ENCODE measurements at places on chromosomes 13 and 19. TPM values are rescaled to one million over a fixed set of nuclear protein-coding genes. Genes with fewer than 3 reads are reported as not detected.

RASIP1 gene
- not detected for total RNA-seq

KLK12 gene
- total RNA-seq: not detected

KLK7 gene
- total RNA-seq: not detected

TMEM238 gene
- 19.8 TPM for total RNA-seq

HCST gene
- total RNA-seq: 190 TPM

DOCK9 gene
- total RNA-seq: 107 TPM

DNA sequence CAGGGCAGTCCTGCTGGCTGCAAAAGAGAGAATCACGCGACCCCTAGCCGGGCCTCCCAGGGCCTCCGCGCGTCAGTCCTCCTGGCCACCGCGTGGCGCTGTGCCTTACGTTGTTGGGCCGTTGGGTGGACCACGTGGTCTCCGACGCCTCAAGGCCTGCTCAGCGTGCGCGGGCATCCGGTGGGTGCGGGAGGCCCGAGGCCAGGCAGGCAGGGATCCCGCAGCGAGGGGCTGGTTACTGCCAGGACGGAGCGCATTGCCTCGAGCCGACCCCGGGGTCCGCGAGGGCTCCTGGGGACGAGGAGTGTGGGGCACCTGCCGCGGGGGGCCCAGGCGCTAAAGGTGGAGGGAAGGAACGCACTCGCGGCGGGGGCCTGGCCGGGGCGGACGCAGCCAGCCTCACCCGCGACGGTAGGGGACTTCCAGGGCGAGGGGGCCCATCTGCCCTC is at the start of gene TDRD12:
Gene TDRD12 (plus strand): TSS at position 157 of the 449 bp plus-strand sequence. CDS start 306 bp downstream, outside the sequence.
- H3K36me3 ChIP-seq: peaks cover 8% of the 10 kb centered on the region
- DNase-seq: no peak
- H3K4me1 ChIP-seq: no peaks in the 10 kb centered on the region
- no peak within 1 kb of the TSS for H3K27ac ChIP-seq

DNA sequence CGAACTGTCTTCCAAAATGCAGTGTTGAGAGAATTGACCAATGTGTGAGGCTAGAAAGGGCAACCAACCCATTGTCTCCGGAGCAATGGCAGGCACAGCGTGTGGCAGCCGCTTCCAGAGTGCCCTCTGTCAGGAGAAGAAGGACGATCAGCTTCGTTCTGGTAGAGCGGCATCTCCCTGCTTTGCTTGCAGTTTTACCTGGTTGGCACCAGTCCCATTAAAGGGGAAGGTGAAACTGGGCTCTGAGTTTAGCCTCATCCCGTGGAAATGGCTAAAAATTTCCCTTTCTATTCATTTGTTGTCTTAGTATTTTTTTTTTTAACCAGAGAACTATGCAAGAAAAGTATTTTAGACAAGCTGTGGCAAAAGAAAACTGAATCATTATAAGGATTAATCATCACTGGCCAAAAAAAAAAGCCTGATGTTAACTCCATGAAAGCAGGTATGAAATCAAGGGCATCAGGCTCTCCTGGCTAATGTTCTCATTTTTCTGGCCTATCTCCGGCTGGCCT is 81.5 kb upstream of the SLC7A1 start:
- H3K36me3 ChIP-seq: no peaks in the 10 kb centered on the region
- peaks cover 5% of the 10 kb centered on the region for H3K27me3 ChIP-seq
- H3K27ac ChIP-seq: no peak overlapping the region

- no peaks in the 10 kb centered on the region for H3K27me3 ChIP-seq
- peak overlapping the region; percentile 3 for H3K4me3 ChIP-seq
- no peak for DNase-seq
- H3K4me1 ChIP-seq: peaks cover 31% of the 10 kb centered on the region
These were observed 3.2 kb downstream of the EPN1 start for GRCh38 chr19:55678121-55678671.

GRCh38 chr19:50204811-50205675 is 1.6 kb downstream of the MYH14 start:
- peaks cover 38% of the 10 kb centered on the region for H3K27me3 ChIP-seq
- no peaks in the 10 kb centered on the region for H3K4me1 ChIP-seq
- no peak overlapping the region for H3K27ac ChIP-seq
- no peak overlapping the region for H3K4me3 ChIP-seq
- no peak for DNase-seq
- H3K36me3 ChIP-seq: no peaks in the 10 kb centered on the region

DNA sequence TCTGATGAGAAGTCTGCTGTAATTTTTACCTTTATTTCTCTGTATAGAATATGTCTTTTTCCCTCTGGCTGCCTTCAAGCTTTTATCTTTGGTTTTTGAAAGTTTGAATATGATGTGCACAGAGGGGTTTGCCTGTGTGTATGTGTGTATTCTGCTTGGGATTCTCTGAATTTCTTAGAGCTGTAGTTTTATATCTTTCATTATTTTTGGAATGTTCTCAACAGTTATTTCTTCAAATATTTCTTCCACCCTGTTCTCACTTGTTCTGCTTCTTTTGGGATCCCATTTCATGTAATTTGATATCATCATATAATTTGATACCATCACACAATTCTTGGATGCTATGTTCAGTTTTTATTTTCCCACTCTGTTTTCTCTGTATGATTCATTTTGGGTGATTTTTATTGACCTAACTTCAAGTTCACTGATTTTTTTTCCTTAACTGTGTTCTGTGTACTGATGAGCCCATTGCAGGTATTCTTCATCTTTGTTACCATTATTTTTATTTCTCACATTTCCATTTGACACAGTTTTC is 7.5 kb downstream of the COG3 start:
- peaks cover 26% of the 10 kb centered on the region for H3K4me1 ChIP-seq
- no peaks in the 10 kb centered on the region for H3K27me3 ChIP-seq
- no peak overlapping the region for H3K27ac ChIP-seq

- no peak for DNase-seq
- peaks cover 5% of the 10 kb centered on the region for H3K4me1 ChIP-seq
- peaks cover 17% of the 10 kb centered on the region for H3K36me3 ChIP-seq
- H3K27me3 ChIP-seq: no peaks in the 10 kb centered on the region
These were observed 7.8 kb downstream of the EBPL start for GRCh38 chr13:49683489-49683888.

DNA sequence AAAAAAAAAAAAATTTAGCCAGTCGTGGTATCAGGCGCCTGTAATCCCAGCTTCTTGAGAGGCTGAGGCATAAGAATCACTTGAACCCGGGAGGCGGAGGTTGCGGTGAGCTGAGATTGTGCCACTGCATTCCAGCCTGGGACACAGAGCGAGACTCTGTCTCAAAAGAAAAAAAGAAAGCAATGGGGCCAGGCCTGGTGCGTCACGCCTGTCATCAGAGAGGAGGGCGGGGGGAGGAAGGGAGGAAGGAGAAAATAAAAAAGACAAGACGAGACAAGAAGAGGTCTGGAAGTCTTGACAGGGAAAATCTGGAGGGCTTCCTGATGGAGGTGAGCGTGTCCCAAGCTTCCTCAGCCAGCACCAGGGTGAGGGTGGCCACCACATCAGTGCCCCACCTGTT is 54.9 kb upstream of the PTPRS start:
- H3K27me3 ChIP-seq: peaks cover 42% of the 10 kb centered on the region
- no peak overlapping the region for H3K27ac ChIP-seq
- H3K4me1 ChIP-seq: no peaks in the 10 kb centered on the region

DNA sequence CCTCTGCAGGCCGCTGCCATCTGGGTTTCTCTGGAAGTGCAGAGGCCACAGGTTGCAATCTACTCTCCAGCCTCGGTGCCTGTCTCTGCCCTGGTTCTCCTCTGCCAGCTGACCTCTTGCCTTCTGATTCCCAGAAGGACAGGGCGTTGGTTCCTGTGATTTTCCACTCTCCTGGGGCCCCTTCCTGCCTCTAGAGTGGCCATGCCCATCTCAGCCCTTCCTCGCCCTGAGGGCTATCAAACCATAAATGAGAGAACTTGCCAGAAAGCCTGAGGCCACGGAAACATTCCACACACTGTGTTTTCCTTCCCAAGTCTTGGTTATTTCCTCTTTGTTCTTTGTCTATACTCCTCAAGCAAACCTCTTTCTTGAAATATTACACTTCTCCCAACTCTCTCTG is 146.2 kb downstream of the SHISA2 start:
- H3K4me1 ChIP-seq: peaks cover 11% of the 10 kb centered on the region
- no peaks in the 10 kb centered on the region for H3K27me3 ChIP-seq

GRCh38 chr19:19276386-19276785 is 3.3 kb upstream of the TM6SF2 start:
- peaks cover 2% of the 10 kb centered on the region for H3K4me1 ChIP-seq
- H3K27me3 ChIP-seq: peaks cover 22% of the 10 kb centered on the region
- H3K36me3 ChIP-seq: peaks cover 13% of the 10 kb centered on the region

GRCh38 chr13:113796211-113796963 is 37.4 kb downstream of the TMEM255B start:
- H3K27me3 ChIP-seq: no peaks in the 10 kb centered on the region
- H3K27ac ChIP-seq: no peak overlapping the region
- no peak overlapping the region for H3K4me3 ChIP-seq
- peak; percentile 3 for DNase-seq
- H3K36me3 ChIP-seq: no peaks in the 10 kb centered on the region

- DNase-seq: no peak
- H3K27me3 ChIP-seq: no peaks in the 10 kb centered on the region
- no peaks in the 10 kb centered on the region for H3K36me3 ChIP-seq
- no peak overlapping the region for H3K4me3 ChIP-seq
- H3K27ac ChIP-seq: no peak overlapping the region
These were observed 22.2 kb downstream of the AP2S1 start for GRCh38 chr19:46828484-46828883.

GRCh38 chr19:16076958-16077611 is 790 bp downstream of the TPM4 start:
- H3K27me3 ChIP-seq: no peaks in the 10 kb centered on the region
- peaks cover 32% of the 10 kb centered on the region for H3K36me3 ChIP-seq
- H3K27ac ChIP-seq: peak overlapping the region; percentile 93

Measured in activated naive CD8-positive, alpha-beta T cell treated with anti-CD3 and anti-CD28 coated beads, Interleukin-2, amount 10 ng/mL, durations not matched to agents 7 days and 5 days (primary cell).